ENCODE measurements at places on chromosomes 4 and X. TPM values are rescaled to one million over a fixed set of nuclear protein-coding genes. Genes with fewer than 3 reads are reported as not detected.

DNA sequence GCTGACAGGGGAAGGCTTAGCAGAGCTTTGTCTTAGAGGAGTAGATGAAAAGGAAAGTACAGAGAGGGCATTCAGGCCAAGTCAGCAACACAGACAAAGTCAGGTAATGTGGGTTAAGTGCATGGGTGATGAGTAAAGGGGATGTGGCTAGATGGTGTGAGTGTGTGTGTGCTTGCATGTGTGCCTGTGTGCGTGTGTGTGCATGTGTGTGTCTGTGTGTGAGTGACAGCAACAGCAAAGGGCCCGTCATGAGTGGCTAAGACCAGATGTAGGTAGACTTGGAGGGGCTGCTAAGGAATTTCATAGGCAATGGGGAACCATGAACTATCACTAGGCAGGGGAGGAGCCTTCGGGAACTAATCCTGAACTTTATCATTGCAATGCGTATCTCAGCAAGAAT, 2.2 kb upstream of the GPR78 start:
- no peak for DNase-seq

LRAT gene
- total RNA-seq: 0.64 TPM

DNA sequence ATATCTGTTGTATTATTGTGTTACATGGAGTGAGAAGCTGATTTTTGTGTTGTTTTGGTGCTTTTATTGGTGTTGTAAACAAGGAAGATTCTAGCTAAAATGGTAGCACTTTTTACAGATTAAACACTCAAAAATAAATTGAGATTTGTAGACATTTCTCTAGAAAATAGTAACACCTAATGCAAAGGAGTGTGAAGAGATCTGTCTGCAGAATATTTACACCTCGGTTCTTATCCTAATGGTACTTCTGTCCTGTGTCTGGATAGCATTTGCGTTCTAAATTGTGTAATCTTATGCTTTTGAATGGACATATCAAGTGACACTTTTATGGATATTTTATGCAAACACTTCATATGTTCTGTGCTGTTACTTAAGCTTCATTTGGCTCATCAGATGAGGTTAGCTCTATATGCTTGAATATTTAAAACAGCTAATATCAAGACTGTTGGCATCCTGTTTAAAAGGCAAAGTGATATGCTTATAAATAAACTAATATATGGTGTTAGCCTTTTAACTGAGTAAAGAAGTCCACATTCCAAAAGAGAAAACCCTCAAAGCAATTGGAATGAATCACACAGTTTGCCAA, 6.0 kb downstream of the PCDH7 start:
- no peak for DNase-seq

RCHY1 gene
- 40.7 TPM for total RNA-seq

- DNase-seq: no peak
Measured at GRCh38 chrX:41382714-41383645, 49.0 kb downstream of the DDX3X start.

GRCh38 chr4:147960971-147961370, 229.1 kb downstream of the ARHGAP10 start:
- no peak for DNase-seq

- no peak for DNase-seq
Measured at GRCh38 chr4:25729564-25729963, 73.9 kb downstream of the SLC34A2 start.

GPR173 gene
- total RNA-seq: 9.4 TPM
